ENCODE measurements at places on chromosomes 4 and X.

GRCh38 chrX:13305108-13305507, 14.7 kb downstream of the ATXN3L start:
- no peak for DNase-seq

DNA sequence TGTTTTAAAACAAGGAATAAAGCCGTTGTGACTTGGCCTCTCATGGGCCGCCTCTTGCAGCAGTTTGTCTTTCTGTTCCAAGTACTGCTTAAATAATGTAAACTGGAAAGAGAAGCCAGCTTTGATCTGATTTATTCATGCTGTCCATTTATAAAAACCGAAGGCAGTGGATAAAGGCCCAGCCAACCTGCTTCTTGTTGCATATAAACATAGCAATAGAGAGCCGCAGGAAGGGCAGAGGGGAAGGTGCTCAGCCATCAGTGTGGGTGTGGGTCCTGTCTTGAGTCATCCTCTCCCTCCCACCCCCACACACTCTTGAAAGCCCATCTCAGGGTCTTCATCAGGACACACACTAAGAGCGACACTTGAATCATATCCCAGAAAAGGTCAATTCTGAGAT, 187.9 kb upstream of the FAM9B start:
- no peak for DNase-seq

- DNase-seq = no peak
Measured at GRCh38 chr4:119010909-119011606, 122.4 kb downstream of the SYNPO2 start.

DNA sequence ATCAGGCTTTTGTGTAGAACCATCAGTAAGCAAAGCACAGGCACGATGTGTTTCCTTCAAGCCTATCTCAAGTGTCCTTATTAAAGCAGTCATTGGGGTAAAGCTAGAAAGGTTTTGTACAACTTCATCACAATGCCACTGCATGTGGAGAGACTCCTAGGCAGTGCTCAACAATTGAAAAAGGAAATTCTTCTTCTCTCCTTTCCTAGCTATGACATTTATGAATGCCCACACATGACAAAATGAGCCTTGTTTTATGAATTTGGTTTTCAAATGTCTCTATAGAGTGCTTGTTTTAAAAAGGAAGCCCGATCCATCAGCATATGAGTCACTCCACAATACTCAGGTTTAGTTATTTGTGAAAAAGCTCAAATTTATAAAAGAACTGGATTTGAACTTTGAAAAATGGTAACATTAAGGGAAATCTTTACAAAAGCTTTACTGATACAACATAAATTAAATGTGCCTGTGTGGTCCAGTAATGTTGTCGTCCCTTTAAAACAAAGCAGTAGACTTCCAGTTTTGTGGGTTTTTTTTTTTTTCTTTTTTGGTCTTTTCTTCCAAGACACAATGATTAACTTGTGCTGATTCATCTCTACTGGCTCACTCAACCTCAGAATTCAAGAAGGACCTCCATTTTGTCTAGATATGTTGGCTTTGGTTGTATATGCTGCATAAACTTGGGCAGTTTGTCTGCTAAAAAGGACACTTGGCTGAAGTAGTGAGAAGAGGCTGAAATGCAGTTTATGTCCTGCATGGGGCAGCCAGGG, 273.8 kb downstream of the GASK1B start:
- no peak for DNase-seq

DNA sequence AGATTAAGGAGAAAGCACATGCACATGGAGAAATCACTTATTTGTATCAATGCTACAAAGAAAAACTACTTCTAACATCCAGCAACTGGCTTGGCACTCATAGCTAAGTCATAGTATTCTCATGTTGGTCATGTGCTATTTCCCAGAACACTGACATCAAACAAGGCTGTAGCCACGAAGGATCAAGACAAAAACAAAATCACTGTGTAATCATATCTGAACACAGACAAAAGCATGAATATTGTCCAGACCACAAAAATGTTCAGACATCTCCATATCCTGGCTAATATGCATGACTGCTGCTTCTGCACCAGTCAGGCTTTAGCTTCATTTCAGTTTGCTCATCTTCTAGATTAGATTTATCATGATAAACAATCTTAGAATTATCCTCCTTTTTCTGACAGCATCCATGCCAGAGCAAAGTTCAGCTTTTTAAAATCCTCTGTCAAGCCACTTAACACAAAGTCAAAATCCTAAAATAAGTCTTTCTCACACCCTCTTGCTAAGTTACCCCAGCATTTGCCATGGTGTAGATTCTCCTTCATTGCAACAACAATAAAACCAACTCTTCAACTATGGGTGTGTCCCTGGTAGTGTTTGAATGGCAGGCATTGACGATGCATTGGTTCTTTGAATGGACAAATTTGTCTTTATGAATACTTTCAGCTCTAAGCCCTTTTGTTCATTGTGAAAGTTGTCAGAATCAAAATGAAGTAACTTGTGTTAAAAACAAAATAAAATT, 39.1 kb upstream of the NPFFR2 start:
- DNase-seq = no peak

DNA sequence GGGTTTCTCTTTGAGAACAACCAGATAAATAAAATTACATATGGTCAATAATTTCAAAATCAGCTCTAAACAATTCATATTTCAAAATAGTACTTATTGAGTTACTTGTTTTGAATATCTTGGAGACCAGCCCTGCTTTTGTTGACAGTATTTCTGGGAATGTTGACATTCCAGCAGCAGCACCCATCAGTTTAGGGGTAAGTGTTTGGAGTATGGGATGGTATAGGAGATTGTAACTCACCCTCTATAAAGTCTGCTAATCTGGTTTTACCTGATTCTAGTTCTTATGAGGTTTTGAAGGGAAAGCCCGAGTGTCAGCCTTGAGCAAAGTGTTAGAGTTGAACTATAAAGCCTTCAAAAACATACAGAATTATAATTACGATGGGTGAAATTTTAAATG, 139.2 kb upstream of the ANKRD50 start:
- no peak for DNase-seq

GRCh38 chrX:39017716-39018115, 216.5 kb downstream of the MID1IP1 start:
- DNase-seq = no peak

GRCh38 chr4:55396308-55397125, 760 bp downstream of the TMEM165 start:
- no peak for DNase-seq

DNA sequence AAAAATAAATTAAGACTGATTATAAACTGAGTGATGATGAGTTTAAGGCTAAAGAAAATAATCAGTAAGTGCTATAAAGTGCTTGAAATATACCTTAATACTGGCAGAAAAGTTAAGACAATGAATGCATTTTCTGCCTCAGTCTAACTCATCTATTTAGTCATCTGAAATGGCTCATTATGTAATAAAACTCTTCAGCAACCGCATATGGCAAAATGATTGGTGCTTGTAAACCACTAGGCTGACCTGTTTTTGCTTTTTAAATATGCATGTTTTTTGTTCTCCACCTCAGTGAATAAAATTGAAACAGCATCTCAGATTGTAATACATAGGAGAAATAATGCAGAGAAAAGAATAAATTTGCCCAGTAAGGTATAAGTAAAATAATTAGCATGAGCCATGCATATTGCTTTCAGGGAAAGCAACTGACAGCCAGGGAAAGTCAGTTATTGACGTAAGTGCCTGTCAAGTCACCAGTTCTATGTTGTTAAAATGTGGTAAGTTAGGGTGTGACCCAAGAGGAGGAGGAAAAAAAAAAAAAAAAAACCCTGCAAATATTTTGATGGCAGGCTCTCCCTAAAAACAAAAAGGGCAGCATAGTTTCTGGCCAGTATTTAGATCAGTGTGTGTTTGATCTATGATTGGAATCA, 167.5 kb downstream of the PALLD start:
- no peak for DNase-seq

- DNase-seq = no peak
Measured at GRCh38 chr4:102862747-102863146, 6.0 kb upstream of the CISD2 start.

DNA sequence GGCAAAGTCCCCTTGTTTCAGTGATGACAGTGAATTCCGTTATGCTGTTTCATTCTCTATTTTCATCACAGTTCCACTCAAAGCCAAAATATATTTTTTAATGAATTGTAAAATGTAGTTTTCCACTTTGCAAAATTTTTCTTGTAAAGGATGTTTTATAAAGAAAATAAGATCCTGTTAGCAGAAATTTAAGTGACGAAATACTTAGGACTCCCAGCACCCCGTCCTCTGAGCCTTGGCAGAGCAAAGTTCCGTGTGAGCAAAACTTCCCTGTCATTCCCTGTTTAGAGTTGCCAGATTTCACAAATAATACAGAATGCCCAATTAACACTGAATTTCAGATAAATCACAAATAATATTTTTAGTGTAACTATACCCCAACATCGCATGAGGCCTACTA, 81.0 kb upstream of the RBPJ start:
- no peak for DNase-seq
